ENCODE measurements at places on chromosomes 3 and 15. TPM values are rescaled to one million over a fixed set of nuclear protein-coding genes. Genes with fewer than 3 reads are reported as not detected.
A peak's percentile ranks its signal among the peaks of the same experiment; 100 is the strongest.

SLCO2A1 gene
- 61.7 TPM for polyA plus RNA-seq

REC114 gene
- polyA plus RNA-seq, result not detected

DNA sequence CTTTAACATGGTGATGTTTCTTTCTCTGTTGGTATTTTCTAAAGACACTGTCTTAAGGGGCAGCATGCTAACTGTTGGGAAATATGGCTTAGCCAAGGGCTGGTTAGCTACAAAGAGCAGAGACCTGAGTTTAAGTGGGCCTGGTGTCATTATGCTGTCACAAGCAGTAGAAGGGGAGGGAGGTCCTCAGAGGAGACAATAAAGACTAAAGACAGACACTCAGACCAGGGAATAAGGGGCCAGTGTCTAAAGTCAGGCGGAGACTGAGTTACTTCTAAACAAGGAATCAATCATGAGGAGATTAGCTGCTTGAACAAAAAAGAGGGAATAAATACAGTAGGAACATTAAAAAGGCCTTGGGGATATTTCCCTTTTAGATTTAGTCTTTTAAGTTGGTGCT, 142.7 kb upstream of the DPPA4 start:
- no peak for DNase-seq

DNA sequence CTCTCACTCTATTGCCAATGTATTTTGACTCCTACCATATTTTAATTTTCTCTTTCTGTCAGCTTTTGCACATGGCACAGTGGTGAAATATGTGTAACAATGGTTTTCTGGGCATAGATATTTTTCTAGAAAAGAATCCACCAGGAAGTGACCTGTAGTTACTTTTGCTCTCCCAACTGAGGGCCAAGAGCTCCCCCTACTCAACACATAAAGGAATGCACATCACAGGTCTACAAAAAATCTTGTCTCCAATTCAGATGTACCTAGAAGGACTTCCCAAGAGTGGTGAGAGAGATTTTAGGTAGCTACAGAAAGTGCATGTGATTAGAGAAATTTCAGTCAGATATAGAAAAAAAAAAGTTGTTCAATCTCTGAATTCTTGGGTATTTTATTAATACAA, 15.6 kb downstream of the CPA3 start:
- no peak for DNase-seq

- DNase-seq, result no peak
These were observed 1.6 kb upstream of the CHST13 start for GRCh38 chr3:126522363-126522788.

GRCh38 chr15:92074646-92075045, 221.1 kb downstream of the SLCO3A1 start:
- DNase-seq, result peak; percentile 51

DNA sequence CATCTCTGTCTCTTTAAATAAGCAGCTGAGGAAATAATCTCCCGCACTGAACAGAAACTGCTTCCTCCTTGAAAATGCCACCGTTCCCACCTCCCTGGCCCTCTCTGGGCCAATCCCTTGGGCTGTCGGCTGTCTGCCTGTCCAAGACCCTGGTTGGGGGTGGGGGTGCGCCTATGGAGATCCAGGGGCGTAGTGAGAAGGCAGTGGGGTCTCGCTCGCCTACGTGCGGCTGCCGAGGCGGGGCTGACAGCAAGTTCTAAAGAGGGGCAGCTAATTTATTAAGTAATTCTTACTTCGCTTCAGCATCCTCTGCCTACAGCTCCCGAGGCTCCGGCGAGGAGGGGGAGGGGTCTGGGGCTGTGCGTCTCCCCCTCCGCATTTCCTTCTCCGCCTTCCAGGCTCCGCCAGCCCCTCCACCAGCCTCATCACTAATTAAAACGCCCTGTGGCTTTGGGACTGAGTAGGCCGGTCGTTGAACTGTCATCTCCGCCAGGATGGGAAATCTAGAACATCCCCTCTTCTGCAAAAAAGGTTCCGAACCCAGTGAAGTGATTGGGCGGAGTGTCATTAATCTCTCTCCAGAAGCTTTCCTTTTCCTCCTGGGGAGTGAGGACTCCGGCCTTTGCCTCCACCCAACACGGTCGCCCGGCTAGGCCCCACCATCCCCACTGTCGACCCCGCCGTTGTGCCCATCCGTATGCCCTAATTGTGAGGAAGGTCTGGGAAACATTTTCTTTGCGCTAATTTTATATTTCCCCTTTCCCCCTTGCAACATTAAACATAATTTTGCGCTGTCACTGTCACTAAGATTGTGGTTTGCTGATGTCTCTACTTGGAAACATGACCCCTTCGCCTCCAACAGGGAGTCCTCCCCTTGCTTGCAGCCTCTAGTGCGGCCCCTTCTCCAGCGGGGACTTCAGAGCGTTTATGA, 16.9 kb downstream of the NR2F2 start:
- peak; percentile 44 for DNase-seq

DNA sequence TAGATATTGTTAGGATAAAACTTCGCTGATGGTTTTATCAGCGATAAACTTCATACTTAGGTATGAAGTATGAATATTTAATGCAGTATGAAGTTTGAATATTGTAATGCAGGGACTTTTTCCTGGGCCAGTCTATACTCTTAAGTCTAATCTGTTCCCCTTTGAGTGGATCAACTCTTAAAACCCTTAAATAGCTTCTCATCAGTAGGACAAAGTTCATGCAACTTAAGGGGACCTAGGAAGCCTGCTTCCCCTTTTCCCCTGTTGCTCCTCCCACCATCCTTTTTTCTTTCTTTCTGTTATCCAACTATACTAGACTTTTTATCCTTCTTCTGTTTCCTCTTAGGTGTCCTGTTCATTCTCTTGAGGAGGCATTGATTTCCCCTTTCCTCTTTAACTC, 78.7 kb downstream of the MITF start:
- DNase-seq, result no peak

DNA sequence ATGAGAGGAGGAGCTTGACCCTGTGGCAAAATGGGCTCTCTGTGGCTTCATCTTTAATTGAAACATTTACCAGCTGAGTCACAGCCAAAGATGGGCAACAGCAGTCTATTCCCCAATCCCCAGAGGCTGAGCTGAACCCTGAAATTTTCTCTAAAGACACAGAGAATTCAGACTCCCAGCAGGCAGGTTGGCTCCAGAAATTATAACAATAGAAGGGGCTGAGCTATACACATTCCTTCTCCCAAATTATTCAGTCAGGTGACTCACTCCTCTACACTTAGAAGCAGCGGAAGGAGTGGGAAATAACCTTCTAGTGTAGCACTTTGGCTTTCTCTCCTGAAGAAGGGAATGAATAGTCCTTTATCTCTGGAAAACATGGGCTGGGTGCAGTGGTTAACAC, 264.3 kb upstream of the ARHGEF26 start:
- DNase-seq, result no peak

PPM1L gene
- polyA plus RNA-seq, result 4.9 TPM

GRCh38 chr3:116579840-116580239, 129.7 kb upstream of the TUSC7 start:
- DNase-seq, result no peak

DNA sequence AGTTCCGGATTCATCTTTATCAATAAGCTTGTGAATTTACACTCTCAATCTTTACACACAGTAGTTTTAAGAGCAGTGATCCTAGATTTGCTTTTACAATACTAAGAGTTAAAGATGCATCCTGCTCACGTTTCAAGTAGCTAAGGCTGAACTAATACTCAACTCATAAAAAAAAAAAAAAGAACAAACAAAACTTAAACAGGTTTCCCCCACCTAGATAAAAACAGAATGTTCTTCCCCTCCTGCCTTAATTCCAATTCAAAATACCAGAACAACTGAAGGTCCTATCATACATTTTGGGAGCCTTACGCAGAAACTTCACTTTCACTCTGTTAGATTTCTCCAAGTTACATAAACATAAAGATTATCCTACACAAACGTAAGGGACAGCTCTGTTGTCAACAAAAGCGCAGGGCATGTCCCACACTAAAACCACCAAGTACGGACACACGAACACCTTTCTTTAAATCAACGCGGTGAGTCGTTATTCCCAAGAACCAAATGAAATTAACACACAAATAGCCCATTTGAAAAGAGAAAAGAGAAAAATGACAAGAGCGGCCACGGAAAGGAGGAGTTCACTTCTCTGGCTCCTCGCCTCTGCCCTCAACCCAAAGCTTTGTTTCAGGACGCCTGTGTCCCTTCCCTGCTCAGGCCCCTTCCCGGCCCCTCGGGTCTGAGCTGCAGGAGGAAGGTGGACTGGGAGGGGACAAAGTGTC, 941 bp downstream of the CBLB start:
- no peak for DNase-seq

DNA sequence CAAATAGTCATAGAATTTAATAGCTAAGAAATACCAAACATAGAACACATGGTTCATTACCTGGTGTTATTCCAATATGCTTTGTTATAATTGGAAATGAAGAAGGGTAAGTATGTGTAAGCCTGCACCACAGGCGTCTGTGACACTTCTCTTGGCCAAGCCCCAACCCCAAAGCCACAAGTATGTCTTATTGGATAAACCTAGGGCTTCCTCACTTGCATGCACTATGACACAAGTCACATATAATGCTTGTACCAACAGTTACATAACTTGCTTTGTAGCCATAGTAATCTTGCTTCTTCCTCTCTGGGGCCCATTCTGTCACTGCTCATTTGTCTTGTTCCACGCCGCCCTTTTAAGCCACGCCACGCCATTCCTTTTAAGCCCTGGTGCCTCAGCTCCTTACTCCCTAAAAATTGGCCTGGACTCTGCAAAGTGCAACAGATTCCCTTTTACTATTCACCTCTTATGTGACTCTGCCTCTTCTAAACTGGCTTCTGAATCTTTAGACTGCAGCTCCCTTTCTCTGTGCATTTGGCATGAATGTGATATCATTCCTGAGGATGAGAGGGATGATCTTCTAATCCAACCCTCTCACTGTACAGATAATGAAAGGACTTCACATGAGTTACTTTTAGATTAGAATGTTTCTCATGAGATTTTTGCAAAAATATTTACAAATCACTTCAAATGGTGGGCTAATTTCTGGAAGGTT, 48.1 kb upstream of the EPHA3 start:
- DNase-seq, result no peak
